Activated naive CD8-positive, alpha-beta T cell treated with anti-CD3 and anti-CD28 coated beads, Interleukin-2, amount 10 ng/mL, durations not matched to agents 7 days and 5 days (primary cell): ENCODE measurements at places on chromosomes 3 and 15. TPM values are rescaled to one million over a fixed set of nuclear protein-coding genes. Genes with fewer than 3 reads are reported as not detected.

- H3K4me1 ChIP-seq = no peaks in the 10 kb centered on the region
- no peaks in the 10 kb centered on the region for H3K36me3 ChIP-seq
- no peak for DNase-seq
- peaks cover under 1% of the 10 kb centered on the region for H3K27me3 ChIP-seq
- no peak overlapping the region for H3K4me3 ChIP-seq
- no peak overlapping the region for H3K27ac ChIP-seq
Observed at GRCh38 chr3:140196970-140197369, 262.0 kb downstream of the CLSTN2 start.

DNA sequence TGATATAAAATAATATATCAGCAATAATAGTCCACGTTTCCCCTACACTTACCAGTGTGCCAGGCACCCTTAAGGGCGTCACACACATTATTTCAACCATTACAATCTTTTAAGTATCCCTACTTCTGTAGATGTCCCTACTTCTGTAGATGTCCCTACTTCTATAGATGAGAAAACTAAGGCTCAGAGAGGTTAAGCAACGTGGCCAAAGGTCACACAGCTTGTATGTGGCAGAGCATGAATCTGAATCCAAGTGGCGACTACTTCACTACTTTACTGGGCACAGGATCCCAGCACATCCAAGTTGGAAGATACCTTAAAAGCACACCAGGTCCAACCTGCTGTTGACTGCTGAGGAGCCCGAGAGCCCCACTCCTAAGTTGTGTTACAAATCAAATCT is 77.5 kb downstream of the TLE3 start:
- no peak overlapping the region for H3K4me3 ChIP-seq
- no peak for DNase-seq
- H3K36me3 ChIP-seq = peaks cover 8% of the 10 kb centered on the region

GRCh38 chr3:55405436-55405835 is 81.7 kb downstream of the WNT5A start:
- no peaks in the 10 kb centered on the region for H3K27me3 ChIP-seq
- no peaks in the 10 kb centered on the region for H3K4me1 ChIP-seq
- H3K4me3 ChIP-seq = no peak overlapping the region
- no peak overlapping the region for H3K27ac ChIP-seq
- H3K36me3 ChIP-seq = no peaks in the 10 kb centered on the region

DNA sequence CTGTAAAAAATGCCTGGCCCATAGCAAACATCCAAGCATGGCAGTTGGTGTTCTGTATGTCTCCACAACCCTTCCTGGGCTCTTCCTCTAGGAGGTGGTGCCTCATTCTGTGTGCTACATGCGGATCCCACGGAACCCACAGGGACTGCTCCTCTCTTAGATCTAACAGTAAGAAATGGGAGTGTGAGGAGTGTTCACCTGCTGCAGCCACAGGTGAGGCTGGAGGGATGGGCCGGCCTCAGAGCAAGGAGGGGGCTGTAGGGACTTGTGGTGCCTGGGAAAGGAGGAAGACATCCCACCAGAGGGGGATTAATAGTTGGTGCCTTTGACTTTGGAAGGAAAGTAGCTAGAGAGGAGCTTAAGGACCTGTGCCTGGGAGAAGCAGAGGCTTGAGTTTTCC is 22.2 kb downstream of the SEMA3G start:
- H3K4me3 ChIP-seq = no peak overlapping the region
- H3K27me3 ChIP-seq = peaks cover 3% of the 10 kb centered on the region
- no peak overlapping the region for H3K27ac ChIP-seq
- H3K4me1 ChIP-seq = no peaks in the 10 kb centered on the region
- DNase-seq = no peak

DNA sequence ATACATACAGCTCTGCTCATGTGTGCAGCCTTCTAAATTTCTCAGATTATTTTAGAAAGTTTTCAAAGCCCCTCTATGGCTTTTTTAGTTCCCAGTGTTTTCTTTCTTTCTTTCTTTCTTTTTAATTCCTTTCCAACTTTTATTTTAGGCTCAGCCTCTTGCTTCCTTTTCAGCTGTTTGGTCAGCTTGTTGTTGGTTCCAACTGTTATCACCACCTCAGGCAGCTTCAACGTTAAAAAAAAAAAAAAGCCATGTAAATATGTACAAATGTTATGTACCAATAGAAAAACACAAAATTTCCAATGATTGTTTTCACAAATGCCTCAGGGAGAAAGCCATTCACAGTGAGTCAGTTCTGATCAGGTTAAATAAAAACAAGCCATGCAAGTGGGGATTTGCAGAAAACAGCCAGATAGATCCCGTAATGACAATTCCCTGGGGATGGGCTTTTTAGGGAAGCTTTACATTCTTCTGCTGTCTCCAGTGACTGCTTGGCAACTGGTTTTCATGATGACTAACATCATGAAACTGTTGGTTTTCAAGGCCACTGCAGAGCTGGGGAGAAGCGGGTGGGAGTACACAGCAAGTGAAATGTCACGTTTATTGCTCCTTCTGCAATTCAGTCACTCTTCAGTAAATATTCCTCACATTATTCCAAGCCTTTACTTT is 908.4 kb downstream of the EPHA3 start:
- H3K4me1 ChIP-seq = no peaks in the 10 kb centered on the region
- H3K36me3 ChIP-seq = no peaks in the 10 kb centered on the region
- H3K27ac ChIP-seq = no peak overlapping the region

- DNase-seq = no peak
- H3K4me3 ChIP-seq = no peak overlapping the region
- peaks cover 12% of the 10 kb centered on the region for H3K36me3 ChIP-seq
- H3K27ac ChIP-seq = no peak overlapping the region
- peaks cover 44% of the 10 kb centered on the region for H3K4me1 ChIP-seq
Observed at GRCh38 chr3:31565288-31565687, 32.6 kb downstream of the STT3B start.

GRCh38 chr3:178671791-178672190 is 135.6 kb downstream of the KCNMB2 start:
- H3K36me3 ChIP-seq = no peaks in the 10 kb centered on the region
- no peak for DNase-seq
- no peak overlapping the region for H3K4me3 ChIP-seq
- no peak overlapping the region for H3K27ac ChIP-seq

- H3K4me3 ChIP-seq = no peak overlapping the region
- H3K36me3 ChIP-seq = no peaks in the 10 kb centered on the region
- DNase-seq = no peak
- H3K27me3 ChIP-seq = no peaks in the 10 kb centered on the region
- H3K4me1 ChIP-seq = no peaks in the 10 kb centered on the region
- no peak overlapping the region for H3K27ac ChIP-seq
Observed at GRCh38 chr3:27171113-27171512, 198.1 kb downstream of the NEK10 start.

DNA sequence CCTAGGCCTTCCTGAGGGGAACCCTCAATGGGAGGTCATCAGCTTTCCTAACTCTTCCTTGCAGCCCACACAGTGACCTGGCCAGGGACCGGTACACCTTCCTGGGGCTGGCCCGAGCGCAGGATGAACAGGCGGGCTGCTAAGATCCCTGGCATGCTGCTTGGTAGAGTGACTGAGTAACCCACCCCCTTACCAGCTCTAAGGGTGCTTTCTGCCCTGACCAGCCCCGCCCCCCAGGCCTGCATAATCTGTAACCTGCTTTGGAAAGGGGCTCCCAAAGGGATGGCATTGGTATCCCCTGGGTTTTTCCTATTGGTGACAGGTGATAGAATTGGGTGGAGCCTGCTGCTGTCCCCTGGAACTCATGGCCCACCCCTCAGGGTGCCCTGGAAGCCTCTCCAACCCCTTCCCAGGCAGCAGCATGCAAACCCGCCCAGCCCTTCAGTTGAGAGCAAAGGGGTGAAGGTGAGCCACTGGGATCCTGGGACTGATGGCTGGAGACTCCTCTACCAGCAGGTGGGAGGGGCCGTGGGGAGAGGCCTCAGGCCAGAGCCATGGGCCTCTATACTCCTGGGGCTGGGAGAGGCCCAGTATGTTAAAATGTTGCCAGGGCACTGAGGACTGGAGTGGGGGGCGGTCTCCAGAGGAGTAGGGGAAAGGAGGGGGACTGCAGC is 11.1 kb upstream of the KIF7 start:
- H3K27me3 ChIP-seq = peaks cover 24% of the 10 kb centered on the region
- DNase-seq = no peak
- H3K27ac ChIP-seq = no peak overlapping the region

GRCh38 chr15:100790786-100791265 is 88.8 kb upstream of the ALDH1A3 start:
- H3K4me1 ChIP-seq = no peaks in the 10 kb centered on the region
- H3K27me3 ChIP-seq = peaks cover 2% of the 10 kb centered on the region
- no peak for DNase-seq
- no peaks in the 10 kb centered on the region for H3K36me3 ChIP-seq

DNA sequence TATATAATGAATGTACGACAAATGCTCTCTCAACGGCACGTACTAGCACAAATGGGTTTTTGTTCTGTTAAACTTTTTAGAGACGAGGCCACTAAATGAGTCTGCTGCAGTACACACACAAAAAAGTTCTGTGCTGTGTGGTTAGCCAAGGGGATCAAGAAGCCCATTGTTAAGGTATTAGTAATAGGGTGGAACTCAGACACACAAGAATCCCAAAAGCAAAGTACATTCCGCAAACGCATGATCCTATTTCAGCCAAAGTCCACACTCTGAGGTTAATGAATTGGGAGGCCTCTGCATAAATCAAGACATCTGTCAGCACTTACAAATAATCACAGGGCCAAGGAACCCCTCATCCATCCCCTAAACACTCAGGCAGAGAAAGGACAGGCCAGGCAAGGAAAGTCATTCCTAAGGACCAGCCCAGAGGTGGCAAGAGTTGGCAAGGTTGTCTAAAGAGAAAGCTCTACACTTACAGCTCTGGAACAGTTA is 12.1 kb downstream of the OSBPL10 start:
- H3K4me1 ChIP-seq = no peaks in the 10 kb centered on the region
- H3K36me3 ChIP-seq = no peaks in the 10 kb centered on the region
- DNase-seq = no peak

- peak overlapping the region; percentile 23 for H3K4me3 ChIP-seq
- no peak for DNase-seq
- peaks cover 8% of the 10 kb centered on the region for H3K36me3 ChIP-seq
- H3K4me1 ChIP-seq = peaks cover 32% of the 10 kb centered on the region
- H3K27ac ChIP-seq = peak overlapping the region; percentile 64
Observed at GRCh38 chr15:99719096-99719541, 14.1 kb downstream of the LYSMD4 start.

DNA sequence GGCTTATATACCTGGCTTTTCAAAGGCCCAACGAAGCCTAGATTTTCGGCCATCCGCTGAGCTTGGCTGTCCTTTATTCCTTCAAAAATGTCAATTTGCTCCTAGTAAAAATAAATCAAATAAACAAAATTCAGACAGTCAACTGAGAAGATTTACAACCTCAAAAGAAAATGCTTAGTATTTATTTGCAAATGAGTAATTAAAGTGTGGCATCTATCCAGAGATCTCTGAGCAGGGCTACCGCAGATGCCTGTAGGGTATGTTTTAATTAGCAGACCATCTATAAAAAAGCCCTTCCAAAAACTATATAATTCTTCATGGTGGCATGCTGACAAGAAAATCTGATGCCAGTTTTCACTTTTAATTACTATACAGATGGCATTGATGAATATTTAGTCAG is 136.2 kb downstream of the SUCLG2 start:
- H3K4me1 ChIP-seq = no peaks in the 10 kb centered on the region
- peaks cover 45% of the 10 kb centered on the region for H3K36me3 ChIP-seq

LYZL4 gene
- total RNA-seq = not detected

TMC3 gene
- total RNA-seq = not detected

CRYGS gene
- total RNA-seq = 6.7 TPM

ACAD11 gene
- 19.4 TPM for total RNA-seq

SLC28A1 gene
- total RNA-seq = not detected
